Esophagus squamous epithelium (tissue), 5 donors: ENCODE measurements at places on chromosomes 7 and 10. TPM values are rescaled to one million over a fixed set of nuclear protein-coding genes. Genes with fewer than 3 reads are reported as not detected.
A peak's percentile ranks its signal among the peaks of the same experiment; 100 is the strongest.

DNA sequence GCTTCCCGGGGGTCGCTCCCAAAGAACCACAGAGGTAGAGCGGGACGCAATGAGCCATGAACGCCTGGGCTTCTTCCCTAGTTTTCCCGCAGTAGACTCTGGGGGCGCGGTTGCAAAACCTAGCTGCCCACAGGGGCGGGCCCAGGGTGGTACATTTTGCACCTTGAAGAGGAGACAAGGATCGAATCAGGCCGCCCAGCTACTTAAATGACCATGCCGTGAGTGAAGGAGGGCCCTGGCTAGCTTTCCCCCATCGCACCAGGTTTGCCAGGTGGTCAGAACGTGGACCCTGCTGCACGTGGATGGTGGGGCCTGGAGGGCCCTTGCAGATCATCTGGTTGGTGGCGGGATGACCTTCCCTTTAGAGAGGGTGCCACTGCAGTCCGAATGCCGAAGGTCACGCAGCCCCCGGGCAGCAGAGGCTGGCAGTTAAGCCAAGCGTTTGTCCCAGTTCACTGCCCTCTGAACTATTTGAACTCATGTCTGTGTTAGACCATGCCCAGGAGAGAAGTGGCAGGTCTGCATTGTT lies 604 bp upstream of the SHTN1 start:
- H3K4me3 ChIP-seq, result peak overlapping the region; percentile 84
- H3K27me3 ChIP-seq, result no peaks in the 10 kb centered on the region
- no peak for DNase-seq
- peaks cover 4% of the 10 kb centered on the region for H3K4me1 ChIP-seq

Gene CRYGN
- not detected for total RNA-seq

Gene C10orf90
- total RNA-seq, result not detected

DNA sequence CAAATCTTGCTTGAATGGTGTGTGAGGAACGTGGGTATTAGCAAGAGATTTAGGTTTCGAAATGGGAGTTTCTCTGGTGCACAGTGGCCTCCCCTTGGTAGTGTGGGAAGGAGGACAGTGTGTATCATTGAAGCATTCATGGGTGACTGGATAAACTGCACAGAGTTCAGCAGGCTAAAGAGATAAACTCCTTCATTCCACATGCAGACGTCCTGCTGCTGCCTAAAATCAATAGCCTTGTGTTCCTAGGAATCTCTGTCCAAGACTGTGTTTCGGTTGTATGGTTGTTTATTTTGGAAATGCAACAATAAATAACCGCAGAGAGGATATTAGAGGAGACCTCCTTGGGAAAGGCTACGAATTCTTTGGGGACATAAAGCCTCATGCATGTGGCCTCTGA lies 100.9 kb upstream of the FAM171A1 start:
- DNase-seq, result no peak
- H3K4me1 ChIP-seq, result no peaks in the 10 kb centered on the region
- H3K27ac ChIP-seq, result no peak overlapping the region
- no peaks in the 10 kb centered on the region for H3K27me3 ChIP-seq
- H3K4me3 ChIP-seq, result no peak overlapping the region

- H3K27ac ChIP-seq, result no peak overlapping the region
- DNase-seq, result no peak
- no peaks in the 10 kb centered on the region for H3K27me3 ChIP-seq
- H3K4me3 ChIP-seq, result no peak overlapping the region
- no peaks in the 10 kb centered on the region for H3K36me3 ChIP-seq
Measured at GRCh38 chr7:111927353-111928019, 278.7 kb downstream of the DOCK4 start.

Gene ZCWPW1
- 1.9 TPM for total RNA-seq

DNA sequence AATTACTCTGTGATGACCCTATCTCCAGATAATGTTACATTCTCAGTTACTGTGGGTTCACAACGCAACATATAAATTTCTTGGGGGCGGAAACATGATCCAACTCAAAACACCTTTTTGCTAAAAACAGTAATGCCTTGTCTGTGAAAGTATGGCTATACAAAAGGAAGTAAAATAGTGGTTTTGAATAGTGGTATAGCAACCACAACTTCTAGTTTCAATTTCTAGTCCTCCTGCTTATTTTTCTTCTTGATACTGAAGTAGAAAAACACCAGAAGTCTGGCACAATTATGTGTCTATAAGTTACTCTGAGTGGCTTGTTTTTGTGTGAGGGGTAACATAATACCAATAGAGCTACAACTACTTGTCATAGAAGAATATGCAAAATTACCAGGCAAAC lies 21.5 kb upstream of the ZNF800 start:
- no peaks in the 10 kb centered on the region for H3K4me1 ChIP-seq
- no peaks in the 10 kb centered on the region for H3K36me3 ChIP-seq
- H3K27me3 ChIP-seq, result no peaks in the 10 kb centered on the region
- no peak for DNase-seq

DNA sequence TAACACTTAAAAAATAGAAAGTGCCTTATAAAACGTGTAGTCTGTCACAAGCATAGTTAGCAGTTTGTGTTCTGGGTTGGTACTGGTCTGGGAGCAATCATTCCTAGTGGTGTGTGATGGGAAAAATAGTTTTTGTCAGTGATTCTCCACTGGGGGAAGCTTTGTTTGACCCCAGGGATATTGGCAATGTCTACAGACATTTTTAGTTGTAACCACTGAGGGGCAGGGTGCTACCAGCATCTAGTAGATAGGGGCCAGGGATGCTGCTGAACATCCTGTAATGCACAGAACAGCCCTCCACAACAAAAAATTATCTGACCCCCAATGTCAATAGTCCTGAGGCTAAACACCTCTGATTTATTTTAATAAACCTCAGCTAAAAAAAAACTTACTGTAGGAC lies 51.6 kb upstream of the CREB5 start:
- H3K27ac ChIP-seq, result no peak overlapping the region
- no peaks in the 10 kb centered on the region for H3K27me3 ChIP-seq
- no peaks in the 10 kb centered on the region for H3K4me1 ChIP-seq
- no peaks in the 10 kb centered on the region for H3K36me3 ChIP-seq
- H3K4me3 ChIP-seq, result no peak overlapping the region
- DNase-seq, result no peak

Gene OPN1SW
- not detected for total RNA-seq

- peak overlapping the region; percentile 77 for H3K27ac ChIP-seq
- H3K27me3 ChIP-seq, result no peaks in the 10 kb centered on the region
- no peaks in the 10 kb centered on the region for H3K36me3 ChIP-seq
- H3K4me1 ChIP-seq, result no peaks in the 10 kb centered on the region
Measured at GRCh38 chr7:117673839-117674238, 194.0 kb downstream of the CFTR start.

Gene TCAF2
- 14.4 TPM for total RNA-seq

GRCh38 chr10:102068216-102068615 lies 3.1 kb downstream of the HPS6 start:
- DNase-seq, result no peak
- H3K4me3 ChIP-seq, result no peak overlapping the region
- no peaks in the 10 kb centered on the region for H3K27me3 ChIP-seq
- H3K4me1 ChIP-seq, result peaks cover 18% of the 10 kb centered on the region
- H3K27ac ChIP-seq, result no peak overlapping the region

DNA sequence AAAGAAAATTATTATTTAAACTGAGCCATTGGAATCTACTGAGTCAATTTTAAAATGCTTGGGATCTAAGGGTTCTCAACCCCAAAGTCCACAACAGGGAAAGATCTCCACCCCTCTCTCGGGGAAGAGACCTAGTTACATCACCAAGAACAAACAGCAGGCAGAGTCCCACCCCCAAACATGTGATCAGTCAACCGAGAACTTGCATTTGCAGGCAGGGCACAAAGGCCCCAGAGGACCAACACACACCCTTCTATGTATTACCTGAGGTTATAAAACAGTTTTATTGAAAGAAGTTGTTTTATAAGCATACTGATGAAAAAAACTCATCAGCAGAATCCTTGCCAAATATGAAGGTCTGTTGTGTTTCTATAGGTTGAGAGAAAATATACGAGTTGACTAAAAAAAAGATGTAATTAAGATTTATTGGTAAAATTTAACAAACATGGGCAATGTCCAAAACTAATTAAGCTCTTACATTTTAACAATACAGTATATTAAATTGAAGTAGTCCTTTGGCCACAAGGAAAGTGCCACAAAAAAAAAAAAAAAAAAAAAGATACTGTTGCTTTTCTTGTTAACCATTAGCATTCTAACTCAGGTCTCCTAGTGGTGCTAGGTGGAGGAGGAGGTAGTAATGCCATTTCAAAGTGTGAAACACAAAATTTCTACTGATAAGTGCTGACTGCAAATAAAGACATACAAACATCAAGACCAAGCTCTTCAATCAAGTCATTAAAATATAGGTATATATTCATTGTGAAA lies 975 bp upstream of the USP54 start:
- DNase-seq, result no peak
- H3K4me1 ChIP-seq, result peaks cover 4% of the 10 kb centered on the region
- peak overlapping the region; percentile 10 for H3K4me3 ChIP-seq
- H3K27me3 ChIP-seq, result no peaks in the 10 kb centered on the region
- no peaks in the 10 kb centered on the region for H3K36me3 ChIP-seq
- peak overlapping the region; percentile 73 for H3K27ac ChIP-seq

- no peaks in the 10 kb centered on the region for H3K36me3 ChIP-seq
- no peaks in the 10 kb centered on the region for H3K4me1 ChIP-seq
- no peak overlapping the region for H3K27ac ChIP-seq
- no peaks in the 10 kb centered on the region for H3K27me3 ChIP-seq
- no peak overlapping the region for H3K4me3 ChIP-seq
Measured at GRCh38 chr10:86179153-86179524, 187.5 kb downstream of the GRID1 start.

DNA sequence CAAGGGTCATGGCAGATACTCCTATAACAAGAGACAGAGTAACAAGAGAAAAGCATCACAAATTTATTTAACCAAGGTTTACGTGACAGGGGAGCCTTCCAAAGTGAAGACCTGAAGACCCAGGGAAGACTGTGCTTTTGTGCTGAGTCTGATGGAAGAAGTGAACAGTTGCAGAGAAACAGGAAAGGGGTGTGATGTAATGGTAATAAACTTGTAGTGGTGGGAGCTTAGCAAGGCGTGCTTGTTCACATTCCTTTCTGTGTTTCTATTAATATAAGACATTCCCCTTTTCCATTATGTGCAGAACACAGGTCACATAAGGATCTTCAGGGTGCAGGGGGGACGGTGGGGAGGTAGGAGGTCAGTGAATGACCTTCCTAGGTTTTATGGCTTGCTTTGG lies 25.5 kb upstream of the C10orf67 start:
- H3K27me3 ChIP-seq, result no peaks in the 10 kb centered on the region
- DNase-seq, result no peak
- H3K4me1 ChIP-seq, result peaks cover 9% of the 10 kb centered on the region
- H3K27ac ChIP-seq, result no peak overlapping the region

DNA sequence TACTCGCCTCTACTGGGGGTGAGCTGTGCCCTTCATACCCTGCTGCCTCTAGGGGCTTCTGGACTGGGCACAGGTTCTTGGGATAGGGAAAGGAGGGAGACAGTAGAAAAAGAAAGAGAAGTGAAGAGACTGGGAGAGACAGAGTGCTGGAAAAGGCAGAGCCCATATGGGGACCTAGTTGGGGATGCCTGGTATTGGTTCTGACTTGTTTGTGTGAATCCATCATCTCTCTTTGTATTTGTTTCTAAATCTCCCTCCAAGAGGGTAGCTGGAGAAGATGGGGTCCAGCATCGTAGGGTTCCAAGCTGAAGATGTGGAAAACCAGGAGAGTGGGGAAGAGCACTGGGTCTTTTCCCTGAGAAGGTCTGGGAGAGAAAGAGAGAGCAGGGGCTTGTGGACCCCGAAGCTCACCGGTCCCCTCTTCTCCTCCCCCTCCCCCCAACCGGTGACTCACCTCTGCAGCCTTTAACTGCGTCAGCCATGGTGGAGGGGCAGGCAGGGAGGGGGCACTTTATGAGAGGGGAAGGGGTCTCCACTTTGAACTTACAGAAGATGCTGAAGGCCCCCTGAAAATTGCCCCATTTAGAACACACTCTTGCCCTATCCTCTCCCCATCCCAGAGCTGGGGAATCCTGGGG lies 3.2 kb upstream of the VGF start:
- H3K4me3 ChIP-seq, result no peak overlapping the region
- H3K27me3 ChIP-seq, result peaks cover 22% of the 10 kb centered on the region
- no peak for DNase-seq
- H3K4me1 ChIP-seq, result peaks cover 45% of the 10 kb centered on the region
- H3K27ac ChIP-seq, result no peak overlapping the region
- no peaks in the 10 kb centered on the region for H3K36me3 ChIP-seq
